ENCODE measurements at places on chromosomes 2 and 18.

DNA sequence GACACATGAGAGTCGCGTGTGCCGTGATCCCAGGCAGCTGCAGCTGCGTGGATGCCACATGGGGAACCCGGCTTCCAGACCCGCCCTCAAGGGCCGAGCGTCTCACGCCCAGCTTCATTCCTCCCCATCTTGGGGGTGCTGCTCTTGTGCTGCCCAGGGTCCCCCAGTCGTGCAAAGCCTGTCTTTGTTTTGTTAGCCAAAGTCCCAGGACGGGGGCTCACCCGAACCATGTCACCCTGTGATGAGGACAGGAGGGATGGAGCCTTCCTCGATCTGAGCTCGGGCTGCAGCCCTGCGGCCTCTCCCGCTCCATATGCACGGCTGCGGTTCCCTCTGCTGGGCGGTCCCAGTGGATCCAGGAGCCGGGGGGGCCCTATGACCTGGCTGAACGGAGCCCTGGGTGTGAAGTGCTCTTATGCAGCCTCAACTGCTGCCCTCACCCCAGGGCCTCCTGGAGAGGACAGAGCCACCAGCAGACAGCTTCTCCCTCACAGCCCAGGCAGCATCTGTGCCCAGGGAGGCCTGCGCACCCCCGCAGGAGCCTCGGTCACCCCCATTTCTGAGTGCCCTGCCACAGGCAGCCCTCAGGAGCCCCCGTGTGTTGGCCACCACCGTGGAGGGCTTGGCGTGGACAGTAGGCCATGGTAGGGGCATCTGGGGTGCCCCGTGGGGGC, 99.0 kb upstream of the CTDP1 start:
- no peak for DNase-seq

DNA sequence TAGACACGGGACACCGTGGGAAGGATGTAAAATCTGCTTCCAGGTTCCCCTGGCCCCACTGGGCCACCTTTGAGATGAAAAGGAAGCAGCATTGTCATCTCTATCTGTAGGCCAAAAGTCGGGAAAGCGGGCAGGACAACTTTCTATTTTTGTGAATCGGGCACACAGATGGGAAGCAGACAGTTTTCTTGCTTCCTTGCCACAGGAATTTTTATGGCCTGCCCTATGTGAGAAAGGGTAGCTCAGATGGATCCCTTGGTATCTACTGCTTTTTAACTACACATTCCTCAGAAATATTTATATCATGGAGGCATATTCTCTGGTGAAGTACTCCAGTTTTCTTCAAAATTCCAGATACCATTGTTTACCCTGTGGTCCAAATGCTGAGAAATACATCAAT, 735.5 kb downstream of the CBLN2 start:
- DNase-seq = no peak

- no peak for DNase-seq
Observed at GRCh38 chr18:47150824-47151366, 595 bp upstream of the HDHD2 start.

DNA sequence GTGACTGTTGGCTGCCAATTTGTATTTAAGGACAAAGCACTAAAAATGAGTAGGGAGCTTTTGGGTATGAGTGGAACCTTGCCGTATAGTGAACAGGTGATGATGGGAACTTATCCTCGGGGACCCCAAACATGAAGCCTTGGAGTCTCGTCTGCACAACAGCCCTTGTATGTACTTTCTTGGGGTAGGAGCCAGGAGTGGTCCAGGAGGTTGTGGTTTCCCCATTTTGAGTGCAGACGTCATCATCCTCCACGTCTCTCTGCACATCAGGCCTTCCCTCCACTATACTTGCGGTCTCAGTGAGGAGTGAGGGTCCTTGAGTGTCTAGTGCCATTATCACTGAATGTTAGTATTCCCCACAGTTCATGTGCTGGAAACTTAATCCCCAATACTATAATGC, 101.5 kb upstream of the HS6ST1 start:
- no peak for DNase-seq

Measured in keratinocyte (primary cell).